AG08395 (cell line): ENCODE measurements at places on chromosomes 6 and 20.
A peak's percentile ranks its signal among the peaks of the same experiment; 100 is the strongest.

GRCh38 chr6:27662769-27663168 is 189.9 kb upstream of the ZNF184 start:
- DNase-seq, result no peak

DNA sequence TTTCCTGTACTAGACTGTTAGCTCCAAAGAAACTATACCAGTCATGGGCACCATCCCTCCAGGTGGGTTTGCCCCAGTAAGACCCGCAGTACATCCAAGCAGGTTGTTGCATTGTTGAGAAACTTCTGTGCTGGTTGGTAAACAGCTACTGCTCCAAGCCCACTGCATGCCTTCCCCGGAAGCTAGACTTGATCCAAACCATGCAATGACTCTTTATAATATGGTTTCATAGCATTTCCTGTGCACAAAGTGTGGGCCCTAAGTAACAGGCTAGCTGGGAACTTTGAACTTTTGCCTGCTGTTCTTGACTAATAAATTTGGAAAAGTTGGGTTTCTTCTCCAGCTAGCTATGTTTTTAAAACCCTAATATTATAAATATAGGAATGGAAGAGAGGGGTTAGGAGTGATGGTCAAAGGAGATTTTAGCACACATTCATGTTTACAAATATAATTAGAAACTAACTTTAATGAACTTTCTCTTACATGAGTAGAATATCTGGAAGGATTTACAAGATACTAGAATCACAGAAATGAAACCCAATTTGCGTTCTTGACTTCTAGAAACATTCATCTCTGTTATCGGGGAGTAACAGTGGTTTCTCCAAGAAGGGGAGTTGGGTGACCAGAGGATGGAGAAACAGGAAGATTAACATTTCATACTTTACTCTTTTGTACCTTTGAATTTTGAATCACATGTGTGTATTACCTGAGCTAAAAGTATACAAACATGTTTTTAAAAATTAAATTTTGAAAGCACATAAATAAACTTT is 51.7 kb downstream of the GFOD1 start:
- DNase-seq, result no peak

DNA sequence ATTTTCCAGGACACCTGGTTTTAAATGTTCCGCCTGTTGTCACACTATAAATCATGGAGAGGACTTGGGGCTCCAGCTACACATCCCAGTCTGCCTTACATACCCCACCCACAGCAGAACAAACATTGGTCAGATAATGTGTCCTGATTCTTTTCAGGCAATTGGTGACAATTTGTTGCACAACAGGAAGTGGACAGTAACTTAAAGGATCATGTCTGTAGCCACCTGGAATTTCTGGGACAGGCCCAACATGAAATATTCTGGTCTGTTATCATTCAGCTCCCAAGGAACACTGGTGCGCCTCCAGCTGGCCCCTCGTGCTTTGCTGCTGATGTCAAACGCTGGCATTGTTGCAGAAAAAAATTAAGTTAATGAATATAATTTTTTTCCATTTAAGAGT is 117.2 kb downstream of the SOBP start:
- DNase-seq, result peak; percentile 10

GRCh38 chr6:44642870-44643522 is 255.5 kb downstream of the CDC5L start:
- no peak for DNase-seq

DNA sequence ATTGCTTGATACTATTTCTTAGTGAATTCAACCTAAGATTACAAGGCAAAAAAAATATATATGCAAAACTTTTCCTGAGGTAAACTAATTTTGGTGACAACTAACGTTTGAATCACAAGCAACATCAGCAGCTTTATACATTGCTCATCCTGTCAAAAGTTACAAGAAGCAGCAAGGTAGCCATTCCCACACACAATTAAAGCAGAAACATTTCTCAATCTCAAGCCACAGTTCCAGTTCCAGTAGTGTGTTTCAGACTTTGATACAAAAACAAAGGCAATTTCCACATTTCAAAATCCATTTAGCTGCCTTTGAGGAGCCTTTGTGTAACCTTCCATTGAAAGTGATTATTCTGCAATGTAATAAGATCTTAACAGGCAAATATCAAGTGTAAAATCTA is 191.0 kb downstream of the WDR27 start:
- DNase-seq, result no peak
